T follicular helper cell (primary cell): ENCODE measurements at places on chromosomes 2 and 18.

- no peak for DNase-seq
Observed at GRCh38 chr18:2883076-2883735, 36.4 kb downstream of the EMILIN2 start.

DNA sequence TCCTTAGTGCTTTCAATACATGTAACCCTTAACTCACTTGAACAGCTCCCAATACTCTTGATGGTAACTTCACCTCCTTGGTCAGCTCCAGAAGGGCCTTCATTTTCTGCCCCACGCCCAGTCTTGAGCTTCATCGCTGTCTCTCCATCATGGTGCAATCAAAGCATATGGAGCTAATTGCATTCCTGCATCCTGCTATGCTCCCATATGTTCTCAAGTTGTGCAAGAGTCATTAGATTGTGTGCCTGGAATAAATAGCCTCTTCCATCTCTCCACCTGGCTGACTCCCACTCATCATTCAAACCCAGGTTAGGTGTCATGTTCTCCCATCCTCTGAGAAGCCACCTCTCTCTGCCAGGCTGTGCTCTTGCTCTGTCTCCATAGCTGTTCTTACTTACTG is 364.5 kb upstream of the RGPD4 start:
- no peak for DNase-seq

GRCh38 chr2:116133381-116133942 is 1681.0 kb upstream of the DDX18 start:
- no peak for DNase-seq

DNA sequence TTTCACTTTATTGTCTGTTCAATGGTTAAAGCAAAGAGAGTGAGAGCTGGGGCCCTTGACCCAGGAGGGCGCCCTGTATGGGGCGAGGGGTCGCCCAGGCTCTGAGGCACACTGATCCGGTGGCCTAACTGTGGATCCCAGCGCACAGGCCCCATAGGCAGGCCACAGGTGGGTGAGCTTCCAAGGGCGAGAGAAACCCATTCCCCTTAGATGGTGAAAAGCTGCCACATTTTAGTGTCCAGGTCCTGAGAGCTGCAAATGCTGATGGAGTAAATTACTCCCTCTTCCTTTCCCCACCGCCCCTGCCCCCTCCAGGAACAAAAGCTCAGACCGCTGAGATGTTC is 5.9 kb upstream of the DLX2 start:
- DNase-seq: no peak

- no peak for DNase-seq
Observed at GRCh38 chr2:234334151-234334550, 162.7 kb downstream of the ARL4C start.

DNA sequence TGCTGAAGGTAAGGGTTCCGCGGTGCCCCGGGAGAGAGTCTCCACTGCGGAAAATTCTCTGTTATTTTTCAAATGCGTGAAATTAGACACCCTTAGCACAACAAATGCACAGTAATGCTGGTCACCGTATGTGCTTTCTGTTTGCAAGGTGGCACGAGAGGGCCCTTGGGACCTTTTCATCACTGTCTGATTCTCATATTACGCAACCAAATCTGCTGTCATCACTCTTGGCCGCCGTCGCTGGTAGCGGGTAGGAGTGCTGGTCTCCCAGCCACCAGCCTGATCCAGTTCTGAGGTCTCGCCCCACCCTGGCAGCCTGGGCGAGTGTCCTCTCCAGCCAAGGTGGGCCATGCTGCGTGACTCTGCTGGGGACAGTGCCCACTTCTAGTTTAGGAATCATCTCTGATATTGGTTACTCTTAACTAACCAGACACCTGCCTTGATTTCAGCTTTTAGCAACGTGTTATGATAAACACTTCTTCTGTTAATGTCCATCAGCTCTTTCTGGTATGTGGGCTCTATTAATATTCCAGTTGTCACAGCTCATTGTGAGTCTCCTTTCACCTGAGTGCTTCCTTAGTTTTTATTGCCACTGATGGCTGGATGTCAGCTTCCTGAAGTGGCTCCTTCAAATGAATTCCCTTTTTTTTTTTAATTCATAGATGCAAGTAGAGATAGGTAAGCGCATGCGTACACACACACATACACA is 199.4 kb downstream of the GBX2 start:
- DNase-seq: no peak

DNA sequence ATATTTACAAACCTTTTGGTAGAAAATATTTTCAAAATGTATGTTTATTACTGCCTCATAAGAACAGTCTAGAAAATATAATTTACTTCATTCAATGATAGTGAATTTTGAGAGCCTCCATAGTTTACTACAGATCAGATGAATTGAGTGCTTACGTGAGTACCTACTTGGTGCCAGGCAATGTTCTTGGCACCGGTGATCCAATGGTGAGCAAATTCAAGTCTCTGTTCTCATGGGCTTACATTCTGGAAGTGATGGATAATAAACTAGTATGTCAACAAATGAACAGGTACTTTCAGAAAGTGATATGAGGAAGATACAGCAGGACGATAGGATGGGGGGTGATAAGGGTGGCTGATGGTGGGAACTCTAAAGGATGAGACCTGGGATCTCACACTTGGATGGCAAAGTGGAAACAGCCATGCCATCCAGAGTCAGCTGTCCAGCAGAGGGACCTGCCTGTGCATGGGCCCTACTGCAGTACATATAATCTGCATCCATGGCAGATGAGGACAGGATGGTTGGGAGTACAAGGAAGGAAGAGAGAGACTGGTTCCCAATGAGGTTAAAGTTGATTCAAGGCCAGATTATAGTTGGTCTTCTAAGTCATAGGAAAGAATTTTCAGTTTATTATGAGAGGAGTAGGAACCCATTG is 277.0 kb downstream of the NEDD4L start:
- DNase-seq: no peak

GRCh38 chr2:169393068-169393590 is 30.8 kb upstream of the LRP2 start:
- DNase-seq: no peak
